ENCODE measurements at places on chromosomes 11 and 22.

DNA sequence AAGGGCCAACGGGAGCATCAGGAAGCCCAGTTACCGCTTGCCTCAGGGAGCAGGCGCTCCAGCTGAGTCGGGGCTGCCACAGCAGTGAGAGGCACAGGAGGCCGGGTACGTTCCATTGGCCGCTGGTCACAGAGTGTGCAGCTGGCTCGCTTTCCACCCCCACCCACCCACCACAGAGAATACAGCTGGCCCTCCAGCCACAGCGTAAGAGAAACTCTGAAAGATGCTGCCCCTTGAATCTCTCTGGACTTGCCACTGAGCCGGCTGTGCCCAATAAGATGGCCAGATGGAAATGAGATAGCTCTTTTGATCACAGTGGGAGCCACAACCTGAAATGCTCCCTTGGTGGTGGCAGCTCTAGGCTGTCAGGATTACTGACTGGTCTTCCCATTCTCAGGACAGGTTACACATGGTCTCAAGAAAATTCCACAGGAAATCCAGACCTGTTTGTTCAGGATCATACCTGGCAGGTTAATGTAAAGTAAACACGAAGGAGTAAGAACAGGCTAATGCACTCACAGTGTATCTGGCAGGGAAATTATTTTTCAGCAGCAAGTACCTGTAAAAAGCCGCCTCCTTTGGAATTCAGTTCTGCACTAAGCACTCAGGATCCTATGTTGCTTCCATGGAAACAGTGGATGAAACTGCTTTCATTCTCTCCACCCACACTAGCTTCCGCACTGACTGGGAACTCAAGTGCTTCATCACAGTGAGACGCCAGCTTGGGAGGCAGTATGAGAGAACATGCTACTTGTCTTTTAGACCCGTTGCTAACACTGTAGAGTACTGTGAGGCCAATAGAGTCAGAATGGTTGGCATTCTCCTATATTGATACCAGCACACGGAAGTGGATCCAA, 16.5 kb downstream of the SIAE start:
- no peak for DNase-seq

DNA sequence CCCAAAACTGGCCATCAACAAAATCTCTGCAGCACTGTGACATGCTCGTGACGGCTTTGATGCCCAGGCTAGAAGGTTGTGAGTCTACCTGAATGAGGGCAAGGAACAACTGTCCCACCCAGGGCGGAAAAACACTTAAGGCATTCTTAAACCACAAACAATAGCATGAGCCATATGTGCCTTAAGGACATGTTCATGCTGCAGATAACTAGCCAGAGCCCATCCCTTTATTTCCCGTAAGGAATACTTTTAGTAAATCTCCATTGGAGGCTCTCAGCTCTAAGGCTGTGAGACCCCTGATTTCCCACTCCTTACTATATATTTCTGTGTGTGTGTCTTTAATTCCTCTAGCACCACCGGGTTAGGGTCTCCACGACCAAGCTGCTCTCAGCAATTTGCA, 3.4 kb downstream of the CHORDC1 start:
- no peak for DNase-seq

- DNase-seq = no peak
Observed at GRCh38 chr11:26708736-26709456, 13.0 kb downstream of the SLC5A12 start.

DNA sequence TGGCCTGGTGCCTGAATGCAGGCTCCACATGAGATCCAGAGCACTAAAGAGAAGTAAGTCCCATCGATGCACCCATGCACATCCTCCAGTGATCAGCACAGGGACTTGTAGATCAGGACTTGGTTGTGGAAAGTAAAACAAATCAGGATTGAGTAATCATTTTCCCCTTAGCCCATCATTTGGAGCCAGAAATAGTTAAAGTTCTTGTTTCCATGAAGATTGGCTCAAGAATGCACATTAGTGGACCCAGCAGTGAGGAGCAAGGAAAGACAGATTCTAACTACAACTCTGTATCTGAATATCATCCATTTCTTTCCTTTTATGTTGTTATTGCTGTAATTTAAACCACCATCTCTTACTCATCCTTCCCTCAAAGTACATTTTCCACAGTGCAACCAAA, 19.1 kb downstream of the CCDC83 start:
- no peak for DNase-seq

GRCh38 chr11:74671520-74672196, 59.6 kb downstream of the CHRDL2 start:
- DNase-seq = no peak

DNA sequence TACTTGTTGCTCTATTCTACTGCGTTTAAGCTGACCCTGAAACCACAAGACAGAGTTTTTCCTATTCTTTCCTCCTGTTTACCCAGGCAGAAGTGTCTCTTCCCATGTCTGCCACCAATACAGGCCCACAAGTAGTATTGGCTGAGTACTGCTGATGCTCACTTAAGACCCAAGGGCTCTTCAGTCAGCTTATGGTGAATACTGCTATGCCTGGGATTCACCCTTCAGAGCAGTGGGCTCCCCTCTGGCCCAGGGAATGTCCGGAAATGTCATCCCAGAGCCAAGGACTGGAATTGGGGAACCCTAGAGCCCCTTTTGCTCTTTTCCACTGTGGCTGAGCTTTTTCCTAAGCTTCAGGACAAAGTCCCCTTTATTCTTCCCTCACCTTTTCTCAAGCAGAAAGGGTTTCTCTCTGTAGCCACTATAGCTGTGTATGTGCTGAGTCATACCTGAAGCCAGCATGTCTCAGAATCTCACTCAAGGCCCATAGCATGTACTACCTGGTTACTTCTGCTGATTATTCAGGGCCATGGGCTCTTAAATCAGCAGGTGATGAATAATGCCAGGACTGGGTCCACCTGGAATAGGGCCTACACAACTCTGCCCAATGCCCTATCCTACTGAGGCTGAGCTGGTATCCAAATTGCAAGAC, 745.8 kb upstream of the ANO5 start:
- DNase-seq = no peak

GRCh38 chr11:45679806-45680205, 14.4 kb upstream of the CHST1 start:
- DNase-seq = no peak

GRCh38 chr11:47057365-47057764, 119.3 kb downstream of the ARFGAP2 start:
- DNase-seq = no peak

GRCh38 chr22:25002241-25002985, 49.9 kb downstream of the KIAA1671 start:
- no peak for DNase-seq

- peak; percentile 44 for DNase-seq
Observed at GRCh38 chr22:46070803-46071450, 79.4 kb upstream of the PPARA start.

GRCh38 chr11:31728432-31728831, 82.7 kb downstream of the PAX6 start:
- no peak for DNase-seq

DNA sequence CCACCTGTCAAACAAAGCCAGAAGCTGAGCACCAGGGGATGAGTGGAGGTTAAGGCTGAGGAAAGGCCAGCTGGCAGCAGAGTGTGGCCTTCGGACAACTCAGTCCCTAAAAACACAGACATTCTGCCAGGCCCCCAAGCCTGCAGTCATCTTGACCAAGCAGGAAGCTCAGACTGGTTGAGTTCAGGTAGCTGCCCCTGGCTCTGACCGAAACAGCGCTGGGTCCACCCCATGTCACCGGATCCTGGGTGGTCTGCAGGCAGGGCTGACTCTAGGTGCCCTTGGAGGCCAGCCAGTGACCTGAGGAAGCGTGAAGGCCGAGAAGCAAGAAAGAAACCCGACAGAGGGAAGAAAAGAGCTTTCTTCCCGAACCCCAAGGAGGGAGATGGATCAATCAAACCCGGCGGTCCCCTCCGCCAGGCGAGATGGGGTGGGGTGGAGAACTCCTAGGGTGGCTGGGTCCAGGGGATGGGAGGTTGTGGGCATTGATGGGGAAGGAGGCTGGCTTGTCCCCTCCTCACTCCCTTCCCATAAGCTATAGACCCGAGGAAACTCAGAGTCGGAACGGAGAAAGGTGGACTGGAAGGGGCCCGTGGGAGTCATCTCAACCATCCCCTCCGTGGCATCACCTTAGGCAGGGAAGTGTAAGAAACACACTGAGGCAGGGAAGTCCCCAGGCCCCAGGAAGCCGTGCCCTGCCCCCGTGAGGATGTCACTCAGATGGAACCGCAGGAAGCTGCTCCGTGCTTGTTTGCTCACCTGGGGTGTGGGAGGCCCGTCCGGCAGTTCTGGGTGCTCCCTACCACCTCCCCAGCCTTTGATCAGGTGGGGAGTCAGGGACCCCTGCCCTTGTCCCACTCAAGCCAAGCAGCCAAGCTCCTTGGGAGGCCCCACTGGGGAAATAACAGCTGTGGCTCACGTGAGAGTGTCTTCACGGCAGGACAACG, 11.7 kb downstream of the CXCR5 start:
- no peak for DNase-seq

DNA sequence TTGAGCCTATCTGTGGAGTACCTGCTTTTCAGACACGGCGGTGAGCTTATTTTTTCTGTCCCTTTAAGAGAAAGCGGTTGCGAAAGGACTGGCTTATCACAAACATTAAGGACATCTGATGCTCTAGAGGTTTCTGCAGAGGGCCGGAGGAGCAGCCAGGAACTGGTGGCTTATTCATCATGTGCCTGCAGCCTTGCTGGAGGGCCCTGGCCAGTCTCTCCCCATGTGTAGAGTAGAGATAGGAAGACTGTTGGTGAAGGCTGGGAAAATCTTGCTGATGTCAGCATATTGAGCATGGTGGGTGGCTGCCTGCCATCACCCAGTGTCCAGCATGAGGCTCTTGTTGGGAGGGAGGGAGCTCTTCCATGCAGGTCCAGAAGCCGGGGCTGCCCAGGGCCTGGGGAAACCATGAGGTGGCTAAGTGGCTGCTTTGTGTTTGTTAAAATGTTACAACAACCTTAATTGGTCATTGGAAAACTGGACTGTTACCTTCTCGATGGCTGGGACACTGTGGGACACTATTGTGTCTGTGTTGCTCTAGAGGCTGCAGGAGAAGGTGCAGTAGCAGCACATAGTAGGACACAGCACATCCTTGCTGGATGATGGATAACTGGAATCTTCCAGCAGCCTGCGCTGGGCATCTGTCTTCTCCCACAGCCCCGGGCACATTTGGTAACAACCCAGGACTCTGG, 54.3 kb downstream of the TSPAN18 start:
- DNase-seq = no peak

DNA sequence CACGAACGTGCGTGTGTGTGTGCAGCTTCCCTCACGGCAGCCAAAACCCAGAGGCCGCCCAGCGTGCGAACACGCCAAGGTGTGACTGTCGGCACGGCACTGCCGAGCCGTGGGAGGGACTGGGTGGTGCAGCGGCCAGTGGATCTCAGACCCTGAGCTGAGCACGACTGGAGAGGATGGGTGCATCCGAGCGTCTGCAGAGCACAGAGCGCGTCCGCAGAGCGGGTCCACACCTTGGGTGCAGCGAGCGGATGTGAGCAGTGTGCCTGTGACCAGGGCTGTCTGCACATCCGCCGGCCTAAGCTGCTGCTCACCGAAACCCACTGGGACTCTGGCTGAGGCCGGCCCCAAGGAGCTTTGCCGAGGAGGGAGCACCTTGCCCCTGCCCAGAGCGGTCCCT, 22.7 kb downstream of the PTDSS2 start:
- no peak for DNase-seq

- no peak for DNase-seq
Observed at GRCh38 chr11:76193219-76193618, 13.1 kb downstream of the WNT11 start.

DNA sequence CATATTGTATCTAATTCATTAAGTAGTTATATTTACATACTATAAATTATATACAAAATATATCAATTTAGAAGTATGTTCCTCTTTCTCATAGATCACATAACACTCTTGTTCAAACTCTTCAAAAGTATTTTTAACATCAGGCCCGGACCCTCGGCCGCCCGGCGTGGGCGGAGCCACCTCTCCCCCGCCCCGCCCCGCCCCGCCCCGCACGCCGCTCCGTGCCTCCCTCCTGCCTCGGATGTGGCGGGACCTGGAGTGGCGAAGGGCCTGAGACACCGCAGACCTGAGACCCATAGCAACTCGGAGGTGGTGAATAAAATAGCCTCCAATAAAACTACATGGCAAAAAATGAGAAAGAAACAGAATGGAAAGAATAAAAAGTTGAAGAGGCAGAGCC, 105.9 kb upstream of the BDNF start:
- no peak for DNase-seq

DNA sequence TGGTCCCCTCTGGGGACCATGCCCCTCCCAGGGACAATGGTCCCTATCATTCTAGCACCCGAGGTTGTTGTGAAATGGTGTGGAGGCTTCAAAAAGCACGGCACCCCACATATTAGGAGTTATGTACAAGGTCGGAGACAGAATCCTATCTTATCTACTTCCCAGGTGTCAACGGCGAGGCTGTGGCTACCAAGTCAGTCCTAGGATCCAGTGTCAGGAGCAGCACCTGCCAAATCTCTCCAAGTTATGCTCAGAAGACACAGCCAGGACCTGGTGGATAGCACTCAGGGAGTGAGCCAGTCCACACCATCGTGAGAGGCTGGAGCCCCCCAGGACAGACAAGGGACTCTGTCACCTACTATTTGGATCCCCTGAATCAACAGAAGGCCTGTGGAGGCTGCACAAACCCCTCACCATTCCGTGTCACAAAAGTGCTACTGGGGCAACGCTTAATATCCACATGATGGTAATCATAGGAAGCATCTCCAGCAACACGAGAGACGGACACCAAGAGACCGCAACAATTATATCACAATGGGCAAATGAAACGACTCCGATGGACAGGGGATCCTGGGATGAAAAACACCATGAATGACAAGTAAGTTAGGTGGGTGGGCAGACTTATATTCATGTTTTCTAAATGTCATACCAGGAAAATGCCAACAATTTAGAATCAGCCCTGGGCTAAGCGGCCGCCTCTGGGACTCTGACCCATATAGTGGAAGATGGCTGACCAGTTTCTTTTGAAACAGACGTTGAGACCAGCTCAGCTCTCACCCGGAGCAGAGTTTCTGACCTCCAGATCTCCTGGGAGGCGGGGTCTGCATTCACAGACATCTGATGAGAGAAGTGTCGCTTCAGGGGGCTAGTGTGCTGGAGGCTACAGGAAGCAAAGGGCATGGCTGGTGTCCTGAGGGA, 108.4 kb downstream of the MED15 start:
- no peak for DNase-seq

- DNase-seq = no peak
Observed at GRCh38 chr11:110207123-110207522, 89.3 kb downstream of the RDX start.

GRCh38 chr11:100403816-100404215, 283.3 kb upstream of the ARHGAP42 start:
- DNase-seq = no peak

DNA sequence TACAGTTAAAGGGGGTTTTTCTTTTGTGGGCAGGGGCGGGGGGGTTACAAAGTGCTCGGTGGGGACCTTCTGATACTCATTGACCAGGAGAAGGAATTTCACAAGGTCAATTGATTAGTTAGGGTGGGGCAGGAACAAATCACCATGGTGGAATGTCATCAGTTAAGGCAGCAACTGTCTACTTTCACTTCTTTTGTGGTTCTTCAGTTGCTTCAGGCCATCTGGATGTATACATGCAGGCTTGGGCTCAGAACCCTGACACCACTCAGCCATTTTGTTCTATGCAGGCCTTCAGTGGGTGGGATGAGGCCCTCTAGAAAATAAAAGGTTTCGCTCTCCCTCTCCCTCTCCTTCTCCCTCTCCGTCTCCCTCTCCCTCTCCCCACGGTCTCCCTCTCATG, 29.6 kb downstream of the TSPAN32 start:
- DNase-seq = no peak

GRCh38 chr22:31098632-31099110, 8.7 kb downstream of the SELENOM start:
- DNase-seq = no peak

All from activated T-cell treated with anti-CD3 and anti-CD28 coated beads for 24 hours (primary cell).